ENCODE measurements at places on chromosomes 6 and 20. TPM values are rescaled to one million over a fixed set of nuclear protein-coding genes. Genes with fewer than 3 reads are reported as not detected.

DNA sequence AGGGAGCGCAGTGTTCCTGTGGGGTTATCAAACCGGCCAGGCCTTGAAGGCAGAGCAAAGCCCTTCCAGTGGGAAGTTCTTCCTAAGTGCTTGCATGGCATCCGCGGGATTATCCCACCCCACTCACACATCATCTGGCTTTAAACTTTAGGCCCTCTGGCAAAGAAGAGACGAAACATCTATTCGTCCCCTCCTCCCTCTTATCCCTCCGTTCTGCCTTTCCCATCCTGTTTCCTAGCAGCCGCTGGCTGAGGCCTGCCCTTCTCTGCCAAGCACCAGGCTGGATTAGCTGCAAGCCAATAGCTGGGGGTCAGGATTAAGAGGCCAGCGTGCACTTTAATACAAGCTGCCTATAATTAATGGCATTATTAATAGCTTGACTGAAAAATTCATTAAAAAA lies 621.0 kb downstream of the PKHD1 start:
- no peak for DNase-seq

DNA sequence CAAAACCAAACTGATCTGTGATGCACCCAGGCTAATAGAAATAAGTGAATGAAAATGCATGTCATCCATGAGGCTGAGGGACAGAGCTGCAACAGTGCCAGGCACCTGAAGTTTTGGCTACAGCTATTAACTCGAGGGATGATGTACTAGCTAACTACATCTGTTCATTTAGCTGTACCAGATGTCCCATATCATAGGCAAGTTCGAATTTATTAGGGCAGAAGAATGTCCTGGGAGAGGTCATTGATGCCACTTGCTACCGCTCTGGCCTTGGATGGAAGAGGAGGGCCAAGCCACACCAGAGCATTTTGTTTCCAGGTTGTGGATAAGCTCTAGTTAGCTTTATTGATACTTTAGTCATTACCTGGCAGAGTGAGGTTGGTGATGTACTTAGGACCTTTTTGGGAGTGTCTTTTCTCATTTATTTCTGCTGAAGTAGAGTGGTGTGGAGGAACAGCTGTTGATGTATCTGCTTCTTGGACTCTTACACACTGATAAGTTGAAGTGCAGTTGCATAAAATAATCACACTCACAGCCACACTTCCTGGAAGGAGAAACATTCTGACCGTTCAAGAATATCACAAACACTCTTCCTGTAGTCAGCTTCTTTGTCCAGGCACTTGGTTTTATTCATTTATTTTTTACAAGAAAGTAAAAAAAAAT lies 8.2 kb downstream of the ZFAND3 start:
- no peak for DNase-seq

- DNase-seq = no peak
These were observed 44.3 kb downstream of the KHDC1L start for GRCh38 chr6:73180763-73181619.

GRCh38 chr6:143695130-143695968 lies 17.6 kb downstream of the PHACTR2 start:
- no peak for DNase-seq

DNA sequence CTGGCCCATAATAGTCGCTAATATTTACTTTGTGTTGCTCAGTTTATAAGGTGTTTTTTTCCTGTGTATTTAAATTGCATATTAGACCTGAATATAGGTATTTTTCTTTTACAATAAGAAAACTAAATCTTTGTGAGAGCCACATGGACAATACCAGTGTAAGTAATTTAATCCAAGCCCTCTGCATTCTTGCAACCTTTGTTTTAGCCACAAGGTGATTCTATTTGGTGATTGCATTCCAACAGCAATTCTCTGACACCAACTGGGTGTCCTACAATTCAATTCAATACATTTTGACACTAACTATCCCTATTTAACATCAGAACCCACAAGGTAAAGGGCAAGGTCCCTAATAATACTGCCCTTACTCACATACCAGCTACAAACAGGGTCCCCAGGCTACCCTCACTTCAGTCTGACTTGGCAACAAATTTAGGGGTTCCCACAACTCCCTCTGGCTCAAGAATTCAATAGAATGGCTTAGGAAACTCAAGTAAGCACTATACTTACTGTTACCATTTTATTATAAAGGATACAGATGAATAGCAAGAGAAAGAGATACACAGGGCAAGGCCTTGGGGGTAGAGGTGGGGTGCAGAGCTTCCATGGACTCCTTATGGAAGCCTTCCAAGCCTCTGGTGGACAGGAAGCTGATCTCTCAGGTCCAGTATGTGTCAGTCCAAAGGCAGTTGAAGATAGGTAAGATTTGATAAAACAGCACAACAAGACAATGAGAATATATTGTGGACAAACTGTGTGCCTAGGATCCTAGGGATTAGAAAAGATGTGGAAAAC lies 169.3 kb downstream of the CD83 start:
- no peak for DNase-seq

DNA sequence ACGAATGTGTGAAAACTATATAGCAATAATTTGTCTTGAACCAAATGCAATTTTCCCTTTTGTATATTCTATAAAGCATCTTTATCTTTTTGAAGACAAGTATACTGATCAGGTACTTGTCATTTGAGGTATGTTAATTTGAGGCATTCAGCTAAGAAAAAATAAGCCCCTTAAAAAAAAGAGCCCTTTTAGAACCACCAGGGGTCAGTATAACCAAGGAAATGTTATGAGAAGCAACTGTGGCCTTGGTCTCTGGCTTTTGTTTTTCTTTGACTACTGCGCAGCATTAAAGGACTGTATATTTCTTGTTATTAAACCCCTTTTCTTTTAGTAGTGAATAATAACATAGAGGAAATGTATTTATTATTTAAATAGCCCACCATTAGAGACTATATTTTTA lies 43.1 kb downstream of the CD109 start:
- DNase-seq = no peak

- no peak for DNase-seq
These were observed 46.3 kb downstream of the GOPC start for GRCh38 chr6:117555882-117556498.

DNA sequence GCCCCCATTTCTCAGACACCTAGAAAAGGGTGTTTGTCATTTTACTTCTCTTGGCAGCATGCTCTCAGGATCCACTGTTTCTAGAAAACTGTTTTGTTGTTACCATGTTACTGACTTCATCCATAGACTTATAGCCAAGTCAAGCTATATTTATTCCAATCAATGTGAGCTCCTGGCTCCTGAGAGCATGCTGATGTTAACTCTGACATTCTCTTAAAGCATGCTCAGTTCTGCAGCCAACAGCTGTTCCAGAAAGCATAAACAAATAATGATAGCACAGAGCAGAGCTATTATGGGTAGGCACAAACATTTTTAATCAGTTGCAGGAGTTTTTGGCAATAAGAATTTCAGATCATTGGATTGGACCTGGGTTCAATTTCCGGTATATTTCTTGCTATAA lies 92.4 kb upstream of the CEP85L start:
- DNase-seq = no peak

- DNase-seq = no peak
These were observed 121.7 kb upstream of the JAG1 start for GRCh38 chr20:10795286-10796026.

- DNase-seq = no peak
These were observed 11.4 kb downstream of the CAPN11 start for GRCh38 chr6:44169886-44170570.

PNLDC1 gene
- total RNA-seq = not detected

SUMO4 gene
- total RNA-seq = 1.2 TPM

OR2H1 gene
- not detected for total RNA-seq

GSTA1 gene
- 0.93 TPM for total RNA-seq

Measured in mesenteric fat pad (tissue), 1 donor.